ENCODE measurements at places on chromosomes 3 and 15.
A peak's percentile ranks its signal among the peaks of the same experiment; 100 is the strongest.

- peak; percentile 51 for DNase-seq
These were observed 261.2 kb downstream of the LPP start for GRCh38 chr3:188415196-188415595.

DNA sequence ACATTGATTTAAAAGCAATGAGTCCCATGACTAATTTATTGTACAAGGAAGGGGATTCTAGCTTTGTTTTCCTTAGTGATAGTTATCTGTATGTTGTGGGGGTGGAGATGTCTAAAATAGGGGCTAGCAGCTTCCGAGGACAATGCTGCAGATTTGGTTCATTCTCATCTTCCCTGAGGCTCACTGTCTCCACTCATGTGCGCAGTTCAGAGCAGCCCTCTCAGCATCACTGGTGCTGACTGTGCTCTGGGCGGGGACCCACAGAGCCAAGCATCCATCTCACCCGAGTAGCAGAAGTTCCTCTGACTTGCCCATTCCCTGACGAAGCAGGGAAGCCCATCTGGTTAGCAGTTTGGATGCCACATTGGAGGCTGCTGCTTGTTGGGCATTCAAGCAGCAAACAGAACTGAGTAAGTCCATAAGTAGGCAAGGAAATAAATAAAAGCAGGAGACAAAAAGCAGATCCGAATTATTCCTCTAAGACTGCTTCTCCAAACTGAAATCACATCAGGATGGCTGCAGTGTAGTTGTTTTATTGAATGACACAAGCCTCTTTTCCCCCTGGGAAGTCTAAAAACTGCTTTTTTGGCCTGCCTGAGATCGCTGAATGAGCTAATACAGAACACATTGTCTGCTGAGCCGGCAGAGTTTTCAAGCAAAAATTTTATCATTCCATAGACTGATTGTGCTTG is 27.5 kb downstream of the RARB start:
- peak; percentile 81 for DNase-seq

DNA sequence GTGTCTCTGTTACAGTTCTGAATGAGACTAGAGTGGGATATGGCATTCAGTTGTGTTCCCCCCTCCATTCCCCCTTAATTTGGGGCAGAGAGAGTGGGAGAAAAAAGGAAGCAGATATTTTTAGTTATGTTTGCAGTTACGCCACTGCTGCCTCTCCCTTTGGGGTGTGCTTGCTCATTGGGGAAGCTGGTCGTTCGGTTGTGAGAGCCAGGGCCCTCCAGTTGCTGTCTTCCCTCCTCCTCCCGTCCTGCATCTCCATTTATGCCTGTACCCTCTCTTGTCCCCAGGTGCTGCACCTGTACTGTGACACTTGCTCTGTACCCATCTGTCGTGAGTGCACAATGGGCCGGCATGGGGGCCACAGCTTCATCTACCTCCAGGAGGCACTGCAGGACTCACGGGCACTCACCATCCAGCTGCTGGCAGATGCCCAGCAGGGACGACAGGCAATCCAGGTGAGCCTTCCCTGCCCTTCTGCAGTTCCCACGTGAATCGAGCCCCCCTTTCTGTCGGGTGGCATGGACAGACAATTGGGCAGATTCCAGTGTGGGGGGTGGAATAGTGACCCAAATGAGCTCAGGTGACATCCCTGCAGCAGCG is 55.8 kb downstream of the TRIM71 start:
- DNase-seq, result no peak

GRCh38 chr3:131561511-131561910 is 58.7 kb upstream of the MRPL3 start:
- DNase-seq, result peak; percentile 7
